Eye (tissue), 1 donor: ENCODE measurements at places on chromosomes 16 and 17.

GRCh38 chr17:59423137-59423724 lies 91.8 kb downstream of the YPEL2 start:
- DNase-seq: no peak

DNA sequence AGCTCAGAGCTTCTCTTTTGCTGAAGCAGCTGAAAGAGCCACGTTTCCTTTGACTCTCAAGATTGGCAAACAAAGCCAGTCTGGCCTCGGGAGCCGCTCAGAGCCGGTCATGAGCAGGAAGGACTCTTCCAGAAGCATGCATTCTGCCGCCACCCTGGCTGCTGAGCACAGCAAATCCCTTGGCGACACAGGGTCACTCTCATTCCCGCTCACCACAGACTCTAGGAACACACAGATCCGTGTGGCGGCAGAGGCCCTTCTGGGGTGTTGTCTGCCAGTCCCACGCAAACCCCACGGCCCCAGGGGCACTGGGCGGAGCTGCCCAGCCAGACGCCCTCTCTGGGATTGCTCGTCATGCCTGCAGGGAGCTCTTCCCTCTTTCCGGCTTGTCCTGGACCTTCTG lies 157.0 kb downstream of the C16orf95 start:
- DNase-seq: peak; percentile 32

- no peak for DNase-seq
These were observed 9.0 kb upstream of the CXCL16 start for GRCh38 chr17:4748686-4749085.

- no peak for DNase-seq
These were observed 306.3 kb downstream of the SOX9 start for GRCh38 chr17:72426948-72427760.

- peak; percentile 74 for DNase-seq
These were observed 487 bp downstream of the C17orf67 start for GRCh38 chr17:56833057-56833808.

DNA sequence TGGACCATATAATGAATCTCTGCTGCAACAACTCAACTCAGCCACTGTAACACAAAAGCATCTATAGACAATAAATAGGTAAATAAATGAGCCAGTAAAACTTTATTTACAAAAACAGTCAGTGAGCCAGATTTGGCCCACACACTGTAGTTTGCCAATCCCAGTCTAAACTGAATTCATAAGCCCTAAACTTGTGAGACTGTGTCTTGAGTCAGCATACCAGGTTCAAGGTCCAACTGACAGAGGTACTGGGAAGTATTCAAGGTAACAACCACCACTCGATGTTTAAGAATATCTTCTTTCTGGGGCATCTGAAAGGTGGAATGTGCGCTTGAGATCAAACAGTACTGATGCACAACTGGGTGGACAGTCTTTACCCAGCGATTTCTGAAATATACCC lies 94.2 kb downstream of the HELZ start:
- DNase-seq: no peak

DNA sequence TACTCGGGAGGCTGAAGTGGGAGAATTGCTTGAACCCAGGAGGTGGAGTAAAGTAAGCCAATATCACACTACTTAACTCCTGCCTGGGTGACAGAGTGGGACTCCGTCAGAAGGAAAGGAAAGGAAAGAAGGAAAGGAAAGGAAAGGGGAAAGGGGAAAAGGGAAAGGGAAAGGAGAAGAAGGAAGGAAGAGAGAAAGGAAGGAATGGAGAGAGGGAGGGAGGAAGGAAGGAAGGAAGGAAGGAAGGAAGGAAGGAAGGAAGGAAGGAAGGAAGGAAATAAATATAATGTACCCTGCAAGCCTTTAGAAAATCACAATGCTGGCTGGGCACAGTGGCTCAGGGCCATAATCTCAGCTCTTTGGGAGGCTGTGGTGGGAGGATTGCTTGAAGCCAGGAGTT lies 27.3 kb downstream of the SLC5A11 start:
- DNase-seq: no peak

- no peak for DNase-seq
These were observed 25.6 kb upstream of the CES5A start for GRCh38 chr16:55900616-55901393.

GRCh38 chr16:31088459-31089183 lies at the start of gene PRSS53:
TSS of gene PRSS53 (minus strand) at chr16:31088943. CDS start at chr16:31088809, 134 bp downstream.
- no peak for DNase-seq

- DNase-seq: no peak
These were observed 248.9 kb downstream of the SLC39A11 start for GRCh38 chr17:72843591-72843990.

GRCh38 chr17:79005063-79005861 lies 4.3 kb downstream of the CANT1 start:
- DNase-seq: no peak

GRCh38 chr16:78929841-78930240 lies 670.7 kb downstream of the MAF start:
- no peak for DNase-seq

- DNase-seq: no peak
These were observed 15.6 kb downstream of the SCNN1B start for GRCh38 chr16:23317751-23318150.

- DNase-seq: no peak
These were observed 107.3 kb downstream of the CMIP start for GRCh38 chr16:81551821-81552304.

DNA sequence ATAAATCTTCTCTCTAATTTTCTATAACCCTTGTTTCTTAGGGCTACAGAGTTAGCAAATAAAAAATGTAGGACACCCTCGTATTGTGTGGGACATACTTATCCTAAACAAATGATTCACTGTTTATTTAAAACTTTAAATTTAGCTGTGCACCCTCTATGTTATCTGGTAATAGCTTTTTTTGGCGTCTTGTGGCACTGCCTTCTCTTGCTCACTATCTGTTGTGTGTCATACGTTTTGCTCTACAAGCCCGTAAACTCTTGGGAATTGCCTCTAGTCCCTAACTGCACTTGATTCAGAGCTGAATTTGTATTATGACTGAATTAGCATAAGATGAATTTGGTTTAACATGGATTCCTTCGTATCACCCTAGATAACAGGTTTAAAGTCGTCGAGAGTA lies 144.3 kb upstream of the MYOCD start:
- DNase-seq: no peak

DNA sequence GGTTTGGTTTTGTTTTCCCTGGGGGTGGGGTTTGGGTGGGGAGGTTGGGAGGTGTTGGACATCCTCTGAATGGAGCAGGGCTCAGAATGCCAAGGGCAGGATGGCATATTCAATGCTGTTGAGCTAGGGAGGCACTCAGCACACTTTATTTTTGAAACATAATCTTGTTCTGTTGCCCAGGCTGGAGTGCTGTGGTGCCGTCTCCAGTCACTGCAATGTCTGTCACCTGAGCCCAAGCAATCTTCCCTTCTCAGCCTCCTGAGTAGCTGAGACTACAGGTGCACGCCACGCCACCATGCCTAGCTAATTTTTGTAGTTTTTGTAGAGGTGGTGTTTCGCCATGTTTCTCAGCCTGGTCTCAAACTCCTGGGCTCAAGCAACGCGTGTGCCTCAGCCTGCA lies 186.1 kb downstream of the RPTOR start:
- no peak for DNase-seq

GRCh38 chr16:28078261-28078660 lies 14.7 kb upstream of the GSG1L start:
- peak; percentile 79 for DNase-seq

DNA sequence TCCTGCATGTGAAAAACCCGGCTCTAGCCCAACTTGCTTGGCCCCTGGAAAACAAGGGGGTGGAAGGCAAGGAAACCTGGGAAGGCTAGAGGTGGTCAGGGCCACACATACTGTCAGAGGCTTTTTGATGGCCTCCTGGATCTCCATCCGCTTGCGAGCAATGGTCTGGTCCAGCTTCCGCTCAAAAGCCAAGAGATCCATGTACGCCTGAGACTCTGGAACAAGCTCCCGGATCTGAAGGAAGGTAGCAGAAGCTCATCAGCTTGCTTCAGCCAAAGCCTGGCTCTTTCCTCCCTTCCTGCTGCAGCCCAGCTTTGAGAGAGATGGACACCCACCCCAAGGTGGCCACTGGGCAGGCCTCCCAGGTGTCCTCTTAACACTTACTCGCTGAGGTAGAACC lies 5.7 kb downstream of the SMARCD2 start:
- DNase-seq: no peak

GRCh38 chr17:9671559-9671958 lies 26.2 kb downstream of the USP43 start:
- no peak for DNase-seq

- no peak for DNase-seq
These were observed 10.5 kb downstream of the OSBPL7 start for GRCh38 chr17:47810901-47811635.
